ENCODE measurements at places on chromosomes 7 and 10.

DNA sequence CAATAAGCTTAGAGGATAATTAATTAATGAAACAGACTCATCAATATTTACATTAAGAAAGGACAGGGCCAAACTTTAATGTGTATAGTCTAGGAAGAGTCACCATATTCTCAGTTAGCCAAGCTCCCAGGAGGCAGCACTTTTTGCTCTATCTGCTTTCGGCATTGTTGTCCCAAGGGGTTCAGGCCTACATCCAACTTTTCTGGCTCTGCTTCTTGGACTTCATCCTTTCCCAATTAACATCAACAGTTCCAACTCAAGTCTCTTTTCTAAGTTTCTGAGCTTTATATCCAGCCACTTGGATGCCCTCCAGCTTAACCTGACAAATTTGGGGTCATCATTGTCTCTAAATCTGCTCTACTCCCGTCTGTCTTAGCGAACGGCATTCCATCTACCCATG lies 42.8 kb downstream of the GLI3 start:
- no peak for DNase-seq

GRCh38 chr10:32366111-32366510 lies 19.2 kb upstream of the EPC1 start:
- no peak for DNase-seq

- peak; percentile 37 for DNase-seq
These were observed 1.4 kb downstream of the C10orf71 start for GRCh38 chr10:49300140-49300974.

DNA sequence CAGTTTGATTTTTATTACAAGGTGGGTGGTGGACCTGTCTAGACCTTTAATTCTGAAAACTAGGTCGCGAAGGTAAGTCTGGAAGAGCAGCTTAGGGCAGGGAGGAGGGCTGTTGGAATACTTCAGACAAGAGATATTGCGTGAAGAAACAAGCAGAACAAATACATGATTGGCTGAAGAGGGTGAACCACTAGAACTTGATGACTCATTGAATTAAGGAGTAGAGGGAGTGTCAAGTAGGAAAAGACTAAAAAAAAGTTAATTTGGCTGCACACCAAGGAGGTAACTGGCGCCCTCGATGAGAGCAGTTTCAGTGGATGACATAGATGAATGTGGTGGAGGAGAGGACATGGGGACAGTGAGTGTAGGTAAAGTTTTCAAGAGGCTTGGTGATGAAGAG lies 41.3 kb downstream of the WNT2 start:
- DNase-seq: no peak

GRCh38 chr7:142152076-142152475 lies 40.6 kb downstream of the MGAM2 start:
- DNase-seq: no peak

- DNase-seq: no peak
These were observed 273.8 kb downstream of the AUTS2 start for GRCh38 chr7:69871886-69872569.

- DNase-seq: no peak
These were observed 3.0 kb downstream of the STRIP2 start for GRCh38 chr7:129437190-129437589.
